ENCODE measurements at places on chromosomes 16 and 17.
A peak's percentile ranks its signal among the peaks of the same experiment; 100 is the strongest.

- H3K27me3 ChIP-seq = no peaks in the 10 kb centered on the region
- H3K36me3 ChIP-seq = peaks cover 14% of the 10 kb centered on the region
- no peak overlapping the region for H3K4me3 ChIP-seq
- no peak for DNase-seq
These were observed 10.1 kb downstream of the HMOX2 start for GRCh38 chr16:4486126-4486893.

DNA sequence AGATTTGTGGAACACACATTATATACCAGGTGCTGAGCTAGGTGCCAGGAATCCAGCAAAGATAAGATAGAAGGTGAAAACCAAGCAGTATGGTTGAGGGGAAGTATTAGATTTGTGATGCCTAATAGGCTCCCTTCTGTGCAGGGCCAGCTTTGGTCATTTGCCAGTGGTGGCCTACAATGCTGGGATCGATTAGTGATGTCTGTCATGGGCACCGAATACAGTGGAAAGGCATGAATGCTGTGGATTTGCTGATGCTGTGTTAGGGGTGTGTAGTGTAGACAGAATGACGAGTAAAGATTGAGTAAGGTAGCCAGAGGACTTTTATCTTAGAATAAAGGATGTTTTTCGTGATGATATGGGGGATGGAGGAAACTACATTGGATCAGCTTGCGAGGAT is 48.9 kb downstream of the SNX29 start:
- no peaks in the 10 kb centered on the region for H3K36me3 ChIP-seq
- H3K4me3 ChIP-seq = no peak overlapping the region
- H3K27ac ChIP-seq = no peak overlapping the region
- peaks cover 4% of the 10 kb centered on the region for H3K4me1 ChIP-seq

- no peaks in the 10 kb centered on the region for H3K36me3 ChIP-seq
- no peaks in the 10 kb centered on the region for H3K27me3 ChIP-seq
- H3K4me1 ChIP-seq = no peaks in the 10 kb centered on the region
- no peak overlapping the region for H3K4me3 ChIP-seq
These were observed 80.4 kb upstream of the AKTIP start for GRCh38 chr16:53583401-53583800.

- no peak for DNase-seq
- H3K27me3 ChIP-seq = no peaks in the 10 kb centered on the region
- H3K4me3 ChIP-seq = no peak overlapping the region
- peaks cover 87% of the 10 kb centered on the region for H3K36me3 ChIP-seq
- H3K27ac ChIP-seq = no peak overlapping the region
- H3K4me1 ChIP-seq = no peaks in the 10 kb centered on the region
These were observed 5.8 kb upstream of the DHRS13 start for GRCh38 chr17:28908640-28909167.

GRCh38 chr16:78407191-78407590 is 307.7 kb downstream of the WWOX start:
- H3K4me3 ChIP-seq = no peak overlapping the region
- H3K36me3 ChIP-seq = peaks cover 14% of the 10 kb centered on the region
- no peak for DNase-seq
- no peaks in the 10 kb centered on the region for H3K4me1 ChIP-seq

- no peak overlapping the region for H3K27ac ChIP-seq
- H3K27me3 ChIP-seq = no peaks in the 10 kb centered on the region
- H3K4me1 ChIP-seq = no peaks in the 10 kb centered on the region
These were observed 535 bp upstream of the AURKB start for GRCh38 chr17:8210761-8211458.

- no peak within 1 kb of the TSS for H3K4me3 ChIP-seq
- peaks cover 7% of the 10 kb centered on the region for H3K4me1 ChIP-seq
- H3K27ac ChIP-seq = peak within 1 kb of the TSS; percentile 92
- no peaks in the 10 kb centered on the region for H3K27me3 ChIP-seq
These were observed at the start of gene MFAP4 for GRCh38 chr17:19386974-19387920. MFAP4 (minus strand) TSS chr17:19387190; CDS start chr17:19387155, 35 bp downstream.

GRCh38 chr17:67289181-67289876 is 44.3 kb upstream of the HELZ start:
- no peak overlapping the region for H3K27ac ChIP-seq
- no peak overlapping the region for H3K4me3 ChIP-seq
- H3K36me3 ChIP-seq = no peaks in the 10 kb centered on the region
- H3K27me3 ChIP-seq = no peaks in the 10 kb centered on the region
- H3K4me1 ChIP-seq = no peaks in the 10 kb centered on the region
- DNase-seq = peak; percentile 74

GRCh38 chr17:59329176-59330052 is 2.0 kb upstream of the YPEL2 start:
- peak overlapping the region; percentile 67 for H3K27ac ChIP-seq
- H3K36me3 ChIP-seq = no peaks in the 10 kb centered on the region
- peaks cover 15% of the 10 kb centered on the region for H3K4me1 ChIP-seq
- no peaks in the 10 kb centered on the region for H3K27me3 ChIP-seq
- peak overlapping the region; percentile 97 for H3K4me3 ChIP-seq
- peak; percentile 93 for DNase-seq

- no peaks in the 10 kb centered on the region for H3K27me3 ChIP-seq
- no peak for DNase-seq
- H3K36me3 ChIP-seq = no peaks in the 10 kb centered on the region
- no peak overlapping the region for H3K4me3 ChIP-seq
These were observed 24.5 kb downstream of the NLRC5 start for GRCh38 chr16:57013902-57014301.

- no peaks in the 10 kb centered on the region for H3K27me3 ChIP-seq
- H3K36me3 ChIP-seq = peaks cover 22% of the 10 kb centered on the region
- DNase-seq = peak; percentile 84
- H3K27ac ChIP-seq = peak overlapping the region; percentile 32
- no peaks in the 10 kb centered on the region for H3K4me1 ChIP-seq
- H3K4me3 ChIP-seq = no peak overlapping the region
These were observed 12.2 kb upstream of the DUS1L start for GRCh38 chr17:82077617-82078358.

- no peak overlapping the region for H3K4me3 ChIP-seq
- no peak for DNase-seq
- peaks cover 8% of the 10 kb centered on the region for H3K4me1 ChIP-seq
- peaks cover 87% of the 10 kb centered on the region for H3K36me3 ChIP-seq
These were observed 4.8 kb downstream of the RNF40 start for GRCh38 chr16:30766933-30767284.

DNA sequence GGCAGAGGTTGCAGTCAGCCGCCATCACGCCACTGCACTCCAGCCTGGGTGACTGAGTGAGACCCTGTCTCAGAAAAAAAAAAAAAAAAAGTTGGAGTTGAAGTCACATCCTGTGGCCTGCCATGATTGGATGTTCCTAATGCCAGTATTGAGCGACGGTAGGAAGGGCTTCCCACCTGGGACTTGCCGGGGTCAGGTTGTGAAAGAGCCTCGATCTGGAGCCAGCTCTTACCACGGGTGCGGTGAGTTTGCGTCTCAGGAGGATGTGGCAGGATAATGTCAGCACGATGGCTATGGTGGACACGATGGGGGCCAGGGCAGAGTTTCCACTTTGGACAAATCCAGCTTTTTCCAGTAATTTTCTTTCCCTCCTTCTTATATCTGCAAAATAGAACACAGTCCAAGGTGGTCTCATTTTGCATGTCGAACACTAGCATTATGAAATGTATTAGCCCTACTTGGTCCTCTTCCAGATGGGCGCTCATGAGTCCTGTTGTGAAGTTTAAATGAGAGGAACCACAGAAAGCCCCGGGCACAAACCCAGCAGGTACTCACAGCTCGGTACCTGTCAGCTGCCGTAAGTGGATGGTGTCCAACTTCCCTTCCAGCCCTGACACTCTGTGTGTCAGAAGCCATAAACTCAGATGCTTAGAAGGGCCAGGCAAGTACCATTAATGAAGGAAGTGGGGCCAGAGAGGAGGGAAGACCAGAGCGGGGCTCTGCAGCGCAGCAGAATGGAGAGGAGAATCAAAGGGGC is 22.2 kb downstream of the ABCC12 start:
- H3K27ac ChIP-seq = no peak overlapping the region
- peaks cover 15% of the 10 kb centered on the region for H3K4me1 ChIP-seq
- H3K36me3 ChIP-seq = no peaks in the 10 kb centered on the region
- no peak for DNase-seq
- no peak overlapping the region for H3K4me3 ChIP-seq

GRCh38 chr16:20612551-20613480 is 36.6 kb upstream of the ACSM2B start:
- H3K4me1 ChIP-seq = no peaks in the 10 kb centered on the region
- no peaks in the 10 kb centered on the region for H3K36me3 ChIP-seq
- no peaks in the 10 kb centered on the region for H3K27me3 ChIP-seq
- no peak for DNase-seq

DNA sequence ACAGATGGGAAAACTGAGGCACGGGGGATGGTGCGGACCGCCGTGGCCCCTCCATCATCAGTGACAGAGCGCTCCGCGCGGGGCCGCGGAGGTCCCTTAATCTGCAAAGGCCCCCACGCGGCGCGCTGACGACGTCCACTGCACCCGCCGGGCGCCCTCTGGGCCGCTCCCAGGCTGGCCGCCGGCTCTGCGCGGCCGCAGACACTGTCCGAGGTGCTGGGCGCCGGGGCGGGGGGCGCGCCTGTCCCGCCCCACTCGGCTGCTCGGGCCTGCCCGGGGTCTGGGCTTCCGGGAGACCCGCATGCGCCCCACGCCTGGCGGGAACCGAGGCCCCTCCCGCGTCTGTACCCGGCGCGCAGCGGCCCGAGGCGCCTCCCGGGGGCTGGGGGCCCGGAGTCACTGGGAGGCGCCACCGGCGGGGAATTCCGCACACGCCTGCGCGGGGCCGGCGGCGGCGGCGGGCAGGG is 550 bp upstream of the RNF213 start:
- peaks cover 5% of the 10 kb centered on the region for H3K36me3 ChIP-seq
- peak overlapping the region; percentile 58 for H3K4me3 ChIP-seq
- peaks cover 15% of the 10 kb centered on the region for H3K4me1 ChIP-seq
- peak; percentile 94 for DNase-seq

- no peaks in the 10 kb centered on the region for H3K36me3 ChIP-seq
- H3K4me1 ChIP-seq = peaks cover 14% of the 10 kb centered on the region
- DNase-seq = no peak
- H3K27me3 ChIP-seq = peaks cover 34% of the 10 kb centered on the region
- H3K27ac ChIP-seq = no peak overlapping the region
- H3K4me3 ChIP-seq = no peak overlapping the region
These were observed 33.2 kb downstream of the ACTG1 start for GRCh38 chr17:81479175-81480071.

DNA sequence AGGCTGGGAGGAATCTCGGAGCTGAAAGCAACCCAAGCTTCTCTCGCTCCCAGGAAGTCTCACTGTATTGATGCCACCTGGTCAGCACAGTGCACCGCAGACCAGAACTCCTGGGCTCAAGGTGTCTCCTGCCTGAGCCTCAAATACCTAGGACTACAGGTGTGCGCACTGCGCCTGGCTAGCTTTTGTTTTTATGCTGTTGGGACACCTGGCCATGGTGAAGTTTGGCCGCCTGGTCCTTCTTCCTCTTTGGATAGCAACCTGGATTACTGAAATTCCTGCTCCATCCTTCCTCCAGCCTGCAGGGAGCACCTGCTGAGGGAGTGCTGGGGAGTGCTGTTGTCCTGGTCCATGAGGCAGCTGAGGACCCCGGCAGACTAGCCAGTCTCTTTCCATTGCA is 56.6 kb downstream of the COTL1 start:
- no peaks in the 10 kb centered on the region for H3K36me3 ChIP-seq
- no peak overlapping the region for H3K4me3 ChIP-seq
- no peaks in the 10 kb centered on the region for H3K27me3 ChIP-seq
- H3K27ac ChIP-seq = no peak overlapping the region
- DNase-seq = peak; percentile 54

GRCh38 chr16:31376705-31377104 is 16.4 kb upstream of the ITGAD start:
- no peak overlapping the region for H3K27ac ChIP-seq
- no peaks in the 10 kb centered on the region for H3K4me1 ChIP-seq
- no peaks in the 10 kb centered on the region for H3K36me3 ChIP-seq
- no peak overlapping the region for H3K4me3 ChIP-seq
- DNase-seq = no peak
- no peaks in the 10 kb centered on the region for H3K27me3 ChIP-seq
